ENCODE measurements at places on chromosomes 6 and 20. TPM values are rescaled to one million over a fixed set of nuclear protein-coding genes. Genes with fewer than 3 reads are reported as not detected.

LAMP5 gene
- not detected for total RNA-seq

UBE3D gene
- total RNA-seq, result 16.6 TPM

SLC22A23 gene
- 18.5 TPM for total RNA-seq

SNAP91 gene
- 0.72 TPM for total RNA-seq

VWA7 gene
- not detected for total RNA-seq

TMEM170B gene
- 11.6 TPM for total RNA-seq

Data from umbilical cord (tissue), 2 donors.